Hepatic stellate cell (primary cell): ENCODE measurements at places on chromosomes 12 and 14.

DNA sequence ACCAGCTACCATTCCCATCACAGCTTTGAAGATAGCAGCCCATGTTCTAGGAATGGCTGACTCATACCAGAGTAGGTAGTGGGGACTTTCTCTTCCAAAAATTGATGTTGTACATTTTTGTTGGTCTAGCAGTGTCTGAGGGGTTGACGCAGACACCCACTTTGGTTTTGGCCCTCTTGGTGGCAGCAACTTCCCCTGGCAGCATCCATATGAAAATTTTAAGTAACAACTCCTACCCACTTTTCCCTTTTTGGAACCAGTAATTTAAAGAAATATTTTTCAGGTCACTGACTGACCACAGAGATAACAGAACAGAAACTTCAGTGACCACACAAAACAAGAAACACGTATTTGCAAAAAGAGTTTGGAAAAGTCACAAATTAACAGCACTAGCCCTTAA lies 162.0 kb upstream of the TMCC3 start:
- no peak for DNase-seq

DNA sequence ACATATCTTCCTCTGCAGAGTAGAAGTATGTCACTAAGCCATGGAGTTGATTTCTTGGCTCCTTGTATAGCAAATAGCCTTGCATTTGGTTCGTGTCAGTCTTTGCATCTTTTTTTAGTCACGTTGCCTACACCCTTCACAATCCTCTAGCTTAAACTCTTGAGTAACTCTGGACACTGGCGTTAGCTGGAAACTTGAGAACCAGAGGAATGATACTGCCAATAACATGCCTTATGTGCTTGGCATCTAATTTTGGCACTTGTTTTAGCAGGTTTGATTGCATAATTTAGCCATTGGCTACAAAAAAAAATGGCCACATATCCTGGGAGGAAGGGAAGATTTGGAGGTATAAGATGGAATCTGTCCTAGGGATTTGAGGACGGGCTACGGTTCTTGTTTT lies 136.2 kb downstream of the ETV6 start:
- no peak for DNase-seq

GRCh38 chr12:31312431-31312830 lies 13.5 kb downstream of the SINHCAF start:
- DNase-seq = no peak

GRCh38 chr12:42372154-42372791 lies 46.3 kb downstream of the PPHLN1 start:
- DNase-seq = peak; percentile 34

DNA sequence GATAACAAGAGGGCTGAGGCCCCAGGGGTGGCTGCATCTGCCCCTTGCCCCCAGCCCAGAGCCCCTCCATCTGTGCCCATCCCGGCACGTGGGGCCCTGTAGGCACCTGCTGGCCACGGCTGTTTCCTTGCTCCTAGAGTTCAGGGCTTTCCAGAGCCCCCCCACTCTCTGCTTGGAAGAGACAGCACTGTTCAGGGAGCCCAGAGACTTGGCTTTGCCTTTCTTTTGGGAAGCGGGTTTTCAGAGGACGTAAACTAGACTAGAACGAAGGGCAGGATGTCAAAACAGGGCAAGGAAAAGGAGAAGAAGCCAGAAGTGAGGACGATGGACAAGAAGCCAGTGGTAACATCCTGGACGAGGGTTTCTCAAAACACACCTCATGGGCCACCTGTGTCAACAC lies 163.3 kb upstream of the LHX5 start:
- DNase-seq = no peak

GRCh38 chr12:111761706-111762105 lies 5.0 kb upstream of the ALDH2 start:
- DNase-seq = no peak

- no peak for DNase-seq
These were observed 242.6 kb upstream of the CRY1 start for GRCh38 chr12:107335802-107336570.
